ENCODE measurements at places on chromosomes 2 and 18.

- DNase-seq: no peak
These were observed 15.5 kb downstream of the FBXO11 start for GRCh38 chr2:47890711-47891368.

DNA sequence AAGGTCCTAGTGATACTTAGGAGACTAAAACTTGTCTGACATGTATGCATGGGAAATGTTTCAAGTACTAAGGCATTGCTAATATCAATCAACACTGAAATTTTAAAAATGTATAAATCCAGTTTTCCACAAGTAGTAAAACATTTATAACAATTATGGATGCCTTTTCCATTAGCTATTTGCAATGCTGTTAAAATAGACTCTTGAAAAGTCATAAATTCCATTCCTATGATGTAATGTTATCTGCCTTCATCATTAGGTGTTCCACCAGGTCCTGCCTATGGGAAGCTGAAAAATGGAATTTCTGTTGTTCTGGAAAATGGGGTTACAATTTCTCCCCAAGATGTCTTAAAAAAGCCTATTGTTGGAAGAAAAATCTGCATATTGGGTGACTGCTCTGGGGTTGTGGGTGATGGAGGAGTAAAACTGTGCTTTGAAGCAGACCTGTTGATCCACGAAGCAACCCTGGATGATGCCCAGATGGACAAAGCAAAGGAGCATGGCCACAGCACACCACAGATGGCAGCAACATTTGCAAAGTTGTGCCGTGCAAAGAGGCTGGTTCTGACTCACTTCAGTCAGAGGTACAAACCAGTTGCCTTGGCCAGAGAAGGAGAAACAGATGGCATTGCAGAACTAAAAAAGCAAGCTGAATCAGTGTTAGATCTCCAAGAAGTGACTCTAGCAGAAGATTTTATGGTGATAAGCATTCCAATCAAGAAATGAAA lies 18.7 kb downstream of the ELAC1 start:
- no peak for DNase-seq

- no peak for DNase-seq
These were observed 472.8 kb downstream of the PLCL1 start for GRCh38 chr2:198277181-198277580.

- no peak for DNase-seq
These were observed 33.6 kb upstream of the RND3 start for GRCh38 chr2:150520887-150521664.

GRCh38 chr18:48715711-48716361 lies 177.0 kb downstream of the CTIF start:
- DNase-seq: no peak

- no peak for DNase-seq
These were observed 3.4 kb upstream of the OXER1 start for GRCh38 chr2:42767080-42767898.

DNA sequence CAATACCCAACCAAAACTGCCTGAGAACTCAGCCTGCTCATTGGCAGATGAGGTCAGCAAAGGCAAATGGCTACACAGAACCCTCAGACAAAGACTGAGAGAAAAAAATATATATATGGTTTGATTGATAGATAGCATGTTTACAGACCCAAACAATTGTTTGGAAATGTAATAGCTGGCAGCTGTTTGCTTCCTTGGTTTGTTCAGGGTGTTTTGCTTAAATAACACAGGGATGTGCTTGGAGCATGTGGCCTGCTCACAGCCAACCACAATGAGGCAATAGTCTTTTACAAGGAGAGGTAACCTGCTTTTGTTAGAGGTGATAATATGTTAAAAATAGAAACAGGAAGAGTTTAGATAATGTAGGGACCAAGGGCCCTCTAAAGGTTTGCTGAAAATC lies 84.5 kb downstream of the PDK1 start:
- DNase-seq: no peak

DNA sequence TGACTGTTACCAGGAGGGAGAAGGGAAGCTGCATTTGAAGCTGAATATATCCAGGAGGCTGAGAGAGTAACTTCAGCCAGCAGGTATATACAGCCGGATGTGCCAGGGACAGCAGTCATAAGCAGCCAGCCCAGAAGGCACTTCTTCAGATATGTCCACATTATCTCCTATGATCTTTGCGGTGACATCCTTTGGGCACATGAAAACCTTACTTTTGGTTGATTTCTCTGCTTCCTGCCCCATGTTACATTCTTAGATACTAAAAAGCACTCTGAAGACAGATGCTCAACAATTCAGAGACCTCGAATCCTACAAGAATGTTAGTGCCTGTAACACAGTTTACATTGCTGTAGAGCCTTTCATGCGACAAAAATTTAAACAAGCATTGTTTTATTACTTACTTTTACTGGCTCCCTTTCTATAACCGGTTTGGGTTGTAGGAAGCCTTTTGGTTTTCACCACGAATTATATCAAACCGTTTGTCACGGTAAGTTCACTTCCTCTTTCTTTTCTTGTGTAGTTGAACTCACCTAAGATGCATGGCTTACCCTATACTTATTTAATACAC lies 50.3 kb upstream of the TLK1 start:
- no peak for DNase-seq
